Amygdala (tissue), 56 donors: ENCODE measurements at places on chromosomes 7 and 10.

GRCh38 chr7:90764848-90765570 is 168.9 kb downstream of the CDK14 start:
- no peak for DNase-seq

GRCh38 chr7:12612622-12613021 is 42.1 kb downstream of the SCIN start:
- no peak for DNase-seq

GRCh38 chr10:129058664-129059155 is 408.3 kb upstream of the MGMT start:
- no peak for DNase-seq

GRCh38 chr7:50792342-50793119 is 9.8 kb upstream of the GRB10 start:
- DNase-seq, result no peak

DNA sequence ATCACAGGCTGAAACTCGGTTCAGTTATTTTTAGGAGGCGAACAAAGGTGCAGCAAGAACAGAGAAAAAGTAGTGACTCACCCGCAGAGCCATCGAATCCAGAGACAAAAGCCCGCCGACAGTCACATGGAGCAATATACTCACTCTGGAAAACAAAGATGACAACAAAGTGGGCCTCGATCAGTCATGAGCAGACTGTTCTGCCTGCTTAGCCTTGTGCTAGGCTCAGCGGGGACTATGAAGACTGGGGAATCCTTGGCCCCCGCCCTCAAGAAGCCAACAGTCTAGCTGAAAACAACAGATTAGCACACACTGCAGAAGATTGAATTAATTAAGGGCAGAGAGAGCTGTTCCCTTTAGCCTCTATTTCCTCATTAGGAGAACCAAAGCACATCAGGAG is 30.4 kb downstream of the XPNPEP1 start:
- peak; percentile 31 for DNase-seq

GRCh38 chr7:117790251-117790650 is 83.0 kb downstream of the CTTNBP2 start:
- DNase-seq, result no peak

GRCh38 chr10:6579904-6580278 is at the start of gene PRKCQ:
Gene PRKCQ (minus strand): TSS chr10:6580276. CDS start chr10:6515135, 65,141 bp downstream.
- DNase-seq, result no peak

- no peak for DNase-seq
Observed at GRCh38 chr10:118033905-118034304, 12.8 kb downstream of the RAB11FIP2 start.

DNA sequence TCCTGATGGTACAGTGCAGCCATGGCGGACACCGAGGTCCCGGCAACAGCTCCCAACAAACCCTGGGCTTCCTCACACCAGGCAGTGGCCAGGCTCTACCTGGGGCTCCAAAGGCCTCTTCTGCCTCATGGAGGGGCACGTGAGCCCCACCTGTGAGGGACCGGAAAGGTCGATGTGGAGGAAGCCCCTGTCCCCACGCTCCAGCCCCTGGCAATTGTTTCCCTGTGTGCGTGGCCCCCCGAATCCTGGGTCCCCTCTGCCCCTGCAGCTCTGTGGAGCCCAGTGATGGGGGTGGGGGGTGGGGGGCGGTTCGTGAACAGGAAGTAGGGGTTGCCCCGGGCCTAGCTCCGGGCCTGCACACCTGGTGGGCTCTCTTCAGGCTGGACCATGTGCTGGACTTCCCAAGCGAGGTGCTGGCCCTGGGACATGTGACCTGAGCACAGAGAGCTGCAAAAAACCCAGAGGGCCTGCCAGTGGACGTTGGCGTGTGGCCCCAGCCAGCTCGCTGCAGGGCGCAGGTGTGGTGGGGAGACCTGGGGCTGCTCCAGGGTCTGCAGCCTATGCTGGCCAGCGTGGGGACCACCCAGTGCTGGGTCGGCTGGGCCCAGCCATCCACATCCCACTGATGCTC is 72.6 kb downstream of the INPP5A start:
- DNase-seq, result no peak

GRCh38 chr10:47404446-47404845 is 20.4 kb upstream of the ZNF488 start:
- DNase-seq, result no peak

DNA sequence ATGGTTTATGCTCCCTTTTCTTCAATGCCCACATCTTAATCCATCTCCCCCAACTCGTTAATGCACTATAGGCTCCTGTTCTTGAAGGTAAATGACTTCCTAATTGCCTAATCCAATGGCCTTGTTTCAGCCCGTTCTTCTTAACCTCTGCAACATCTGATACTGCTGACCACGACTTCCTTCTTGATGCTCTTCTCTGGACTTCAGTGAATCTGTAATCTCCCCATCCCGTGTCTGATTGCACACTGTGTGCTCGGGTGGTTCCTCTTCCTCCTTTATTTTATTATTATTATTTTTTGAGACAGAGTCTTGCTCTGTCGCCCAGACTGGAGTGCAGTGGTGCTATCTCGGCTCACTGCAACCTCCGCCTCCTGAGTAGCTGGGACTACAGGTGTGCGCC is 58.9 kb downstream of the HIPK2 start:
- DNase-seq, result no peak

DNA sequence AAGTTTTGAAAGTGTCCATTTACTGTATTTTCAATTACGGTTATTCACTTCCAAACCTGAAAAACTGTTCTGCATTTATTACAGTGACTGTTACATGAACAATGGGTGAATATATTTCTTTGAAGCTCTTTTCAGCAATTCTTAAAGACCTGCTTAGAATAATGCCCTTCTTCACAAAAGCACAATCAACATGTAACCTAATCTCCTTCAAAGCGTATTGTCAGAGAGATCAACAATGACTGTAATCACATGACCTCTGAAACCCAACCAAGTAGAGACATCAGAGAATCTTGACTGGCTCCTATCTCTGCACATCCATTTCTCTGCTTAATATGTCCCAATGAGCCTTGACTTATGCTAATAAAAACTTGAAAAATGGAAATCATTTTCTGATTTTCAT is 126.7 kb downstream of the NRCAM start:
- DNase-seq, result no peak

GRCh38 chr10:119502209-119502608 is 40.3 kb downstream of the RGS10 start:
- no peak for DNase-seq

DNA sequence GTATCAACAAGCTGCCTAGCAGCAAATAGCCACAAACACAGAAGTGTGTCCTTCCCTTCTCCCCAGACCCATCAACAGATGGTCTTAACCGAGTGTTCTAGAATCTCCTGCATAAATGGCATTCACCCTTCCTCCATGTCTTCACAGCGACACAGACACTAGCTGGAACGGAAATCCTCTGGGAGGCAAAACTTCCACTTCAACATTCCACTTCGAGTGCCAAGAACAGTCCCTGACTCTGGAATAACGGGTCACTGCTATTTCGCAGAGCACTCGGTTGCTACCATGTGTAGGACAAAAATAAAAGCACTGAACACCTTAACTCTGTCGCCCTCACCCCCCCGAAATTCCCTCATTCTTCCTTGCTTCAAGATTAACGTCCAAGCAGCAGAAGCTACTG is 65.1 kb downstream of the SFMBT2 start:
- DNase-seq, result no peak
